ENCODE measurements at places on chromosomes 1 and 21.

DNA sequence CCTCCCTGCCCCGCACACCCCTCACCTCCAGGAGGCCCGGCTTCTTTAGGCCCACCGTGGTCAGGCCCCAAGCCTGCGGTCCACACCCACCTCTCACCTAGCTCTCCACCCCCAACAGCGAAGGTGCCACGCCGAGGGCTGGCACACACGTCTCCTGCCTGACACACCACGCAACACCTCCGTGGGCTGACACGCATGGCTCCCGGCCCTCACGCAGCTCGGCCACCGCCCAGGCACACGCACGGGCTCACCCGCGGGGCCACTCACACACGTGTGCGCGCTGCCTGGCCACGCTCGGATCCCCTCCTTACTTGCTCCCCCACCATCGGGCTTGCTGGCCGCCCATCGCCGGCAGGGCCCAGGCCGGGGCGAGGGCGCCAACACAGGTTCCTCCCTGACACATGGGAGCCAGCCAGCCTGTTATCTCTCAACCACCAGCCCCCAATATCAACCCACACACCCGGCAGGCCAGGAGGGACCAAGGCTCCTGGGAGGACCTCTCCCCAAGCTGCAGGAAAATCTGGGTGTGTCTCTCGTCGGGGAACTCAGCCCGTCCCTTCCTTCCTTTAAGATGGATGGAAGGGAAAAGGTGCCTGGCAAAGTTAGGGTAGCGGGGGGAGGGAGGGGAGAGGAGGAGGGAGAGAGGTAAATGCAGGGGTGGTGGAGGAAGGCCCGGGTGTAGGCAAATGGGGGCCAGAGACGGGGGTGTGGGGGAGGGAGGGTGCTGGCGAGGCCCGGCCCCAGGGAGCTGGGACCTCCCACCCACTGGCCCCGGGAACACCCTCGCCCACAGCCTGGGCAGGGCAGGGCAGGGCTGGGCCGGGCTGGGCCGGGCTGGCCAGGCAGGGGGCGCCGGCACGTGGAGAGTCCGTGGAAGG is 546 bp downstream of the ELOVL1 start:
- no peak for DNase-seq

DNA sequence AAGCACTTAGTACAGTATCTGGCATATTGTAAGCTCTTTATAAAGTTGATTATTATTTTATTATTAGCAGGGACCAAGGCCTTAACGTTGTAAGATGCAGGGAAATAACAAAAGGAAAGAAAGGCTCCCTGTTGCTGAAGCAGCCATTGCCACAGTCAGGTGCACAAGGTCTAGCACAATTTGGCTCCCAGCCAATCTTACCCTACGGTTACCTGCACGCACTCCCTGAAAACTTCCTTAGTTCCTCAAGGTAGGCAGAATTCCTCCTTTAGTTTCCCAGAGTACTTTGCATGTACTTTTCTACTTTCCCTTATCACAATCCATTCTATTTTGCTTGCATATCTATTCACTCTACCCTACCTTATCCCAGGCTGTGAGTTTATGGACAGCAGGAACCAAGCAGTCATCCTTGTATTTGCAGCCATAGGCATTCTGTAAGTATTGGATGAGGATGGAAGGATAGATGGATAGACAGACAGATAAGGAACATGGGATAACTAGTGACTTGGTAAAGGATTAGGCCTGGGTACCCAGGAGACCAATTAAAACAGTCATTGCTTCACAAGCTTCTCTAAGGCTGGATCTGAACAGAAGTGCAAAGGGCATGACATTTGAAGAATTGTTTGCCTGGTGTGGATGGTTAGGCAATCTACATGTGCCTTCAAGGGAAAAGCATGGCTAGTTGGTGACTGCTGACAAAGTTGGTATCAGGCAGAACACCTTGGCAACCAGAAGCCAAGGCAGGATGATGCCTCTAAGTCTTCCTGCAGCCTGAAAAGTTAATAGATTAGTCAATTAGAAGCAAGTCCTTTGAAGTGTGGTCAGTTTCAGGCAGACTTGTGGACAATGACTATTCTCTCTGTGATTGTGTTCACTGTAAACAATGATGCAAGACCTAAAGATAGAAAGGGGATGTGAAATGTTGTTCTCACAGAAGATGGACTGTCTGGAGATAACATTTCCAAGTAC is 20.8 kb upstream of the JAK1 start:
- no peak for DNase-seq

DNA sequence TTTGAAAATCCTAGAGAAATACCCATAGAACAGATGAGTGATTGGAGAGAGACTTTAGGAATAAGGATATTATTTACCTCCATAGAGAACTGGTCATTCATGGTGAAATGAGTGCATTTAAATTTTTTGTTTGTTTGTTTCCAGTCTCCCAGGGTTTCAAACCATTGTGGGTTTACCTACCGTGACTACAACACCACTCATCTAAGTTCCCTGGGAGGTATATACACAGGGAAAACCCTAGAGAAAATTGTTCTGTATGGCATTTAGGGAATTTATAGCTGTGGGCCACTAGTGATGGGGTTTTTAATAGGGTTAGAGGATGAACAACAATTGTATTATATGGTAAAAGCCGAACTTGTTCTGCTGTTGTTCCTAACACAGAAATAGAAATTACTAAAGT is 109.2 kb downstream of the USP25 start:
- no peak for DNase-seq

GRCh38 chr21:31162079-31162699 is 123.9 kb upstream of the KRTAP19-8 start:
- DNase-seq = no peak

GRCh38 chr1:234106032-234106431 is 201.6 kb downstream of the SLC35F3 start:
- peak; percentile 40 for DNase-seq

DNA sequence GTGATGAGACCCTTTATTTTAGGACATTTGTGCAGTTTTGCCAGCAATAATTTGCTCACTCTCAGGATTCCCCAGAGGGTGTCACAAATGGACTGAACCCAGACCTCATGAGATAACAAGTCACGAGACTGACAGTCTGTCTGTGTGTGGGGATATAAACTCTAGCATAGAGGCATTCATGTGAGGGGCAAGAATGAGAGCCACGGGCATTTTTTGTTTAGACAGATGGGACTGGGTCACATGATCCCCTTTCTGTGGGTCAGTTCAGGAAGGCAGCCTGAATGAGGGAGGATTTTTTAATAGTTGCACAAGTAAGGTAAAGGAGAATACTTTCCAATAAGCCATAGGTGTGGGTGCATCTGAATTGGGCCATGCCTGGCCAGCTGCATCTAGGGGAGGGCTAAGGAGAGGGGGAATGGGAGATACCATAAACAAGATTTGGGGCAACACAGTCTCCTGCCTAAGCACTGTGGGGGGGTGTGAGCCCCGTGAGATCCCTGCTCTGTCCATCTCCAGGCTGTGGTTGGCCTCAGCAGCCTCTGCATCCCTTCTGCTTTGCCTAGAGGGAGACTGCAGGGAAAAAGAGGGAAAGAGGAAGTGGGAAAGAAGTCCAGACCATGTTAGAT is 66.6 kb downstream of the NAV1 start:
- DNase-seq = no peak

DNA sequence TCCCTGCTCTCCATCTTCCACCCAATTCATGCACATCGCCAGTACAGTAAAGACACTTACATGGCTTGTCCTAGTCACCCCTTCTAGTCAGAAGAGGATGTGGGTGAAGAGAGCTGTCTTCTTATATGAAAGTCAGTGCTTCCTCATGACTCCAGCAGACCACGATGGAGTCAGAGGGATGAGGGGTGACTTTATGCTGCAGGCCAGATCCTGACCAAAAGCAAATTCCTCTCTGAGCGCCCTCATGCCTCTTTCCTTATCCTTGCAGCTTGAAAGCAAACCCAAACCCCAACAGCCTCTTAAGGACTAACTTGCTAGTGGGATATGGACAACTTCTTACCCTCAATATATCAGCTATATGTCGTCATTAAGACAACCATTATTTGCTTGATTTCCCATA is 348.2 kb upstream of the DUSP10 start:
- DNase-seq = no peak

DNA sequence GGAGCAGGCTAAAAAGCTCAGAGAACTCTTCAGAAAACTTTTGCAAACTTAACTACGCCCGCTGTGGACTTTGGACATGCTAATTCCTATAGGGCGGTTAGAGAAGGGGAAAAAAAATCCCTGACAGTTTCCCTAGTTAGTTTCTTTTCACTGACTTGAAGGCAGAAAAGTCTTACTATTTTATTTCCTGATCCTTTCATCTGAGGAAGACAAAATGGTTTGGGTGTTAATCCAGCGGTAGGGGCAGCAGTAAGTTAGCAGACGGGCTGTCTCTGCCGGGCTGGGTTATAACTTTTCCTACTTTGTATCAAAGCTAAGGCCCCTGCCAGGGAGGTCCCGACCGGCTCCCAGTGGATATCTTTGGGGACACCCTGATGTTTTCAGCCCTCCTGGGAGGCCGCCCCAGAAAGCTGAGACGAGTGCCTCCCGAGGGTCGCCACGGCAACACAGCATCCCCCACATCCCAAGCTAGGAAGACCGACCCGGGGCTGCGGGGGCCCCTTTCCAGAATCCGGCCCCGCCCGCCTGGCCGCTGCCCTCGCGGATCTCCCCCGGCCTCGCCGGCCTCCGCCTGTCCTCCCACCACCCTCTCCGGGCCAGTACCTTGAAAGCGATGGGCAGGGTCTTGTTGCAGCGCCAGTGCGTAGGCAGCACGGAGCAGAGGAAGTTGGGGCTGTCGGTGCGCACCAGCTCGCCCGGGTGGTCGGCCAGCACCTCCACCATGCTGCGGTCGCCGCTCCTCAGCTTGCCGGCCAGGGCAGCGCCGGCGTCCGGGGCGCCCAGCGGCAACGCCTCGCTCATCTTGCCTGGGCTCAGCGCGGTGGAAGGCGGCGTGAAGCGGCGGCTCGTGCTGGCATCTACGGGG is 162.6 kb downstream of the RUNX1 start:
- DNase-seq = no peak

GRCh38 chr1:25100151-25100833 is 132.0 kb downstream of the SYF2 start:
- no peak for DNase-seq

- no peak for DNase-seq
Observed at GRCh38 chr1:230083746-230084407, 16.8 kb downstream of the GALNT2 start.

- no peak for DNase-seq
Observed at GRCh38 chr1:60952612-60953111, 129.7 kb upstream of the NFIA start.

DNA sequence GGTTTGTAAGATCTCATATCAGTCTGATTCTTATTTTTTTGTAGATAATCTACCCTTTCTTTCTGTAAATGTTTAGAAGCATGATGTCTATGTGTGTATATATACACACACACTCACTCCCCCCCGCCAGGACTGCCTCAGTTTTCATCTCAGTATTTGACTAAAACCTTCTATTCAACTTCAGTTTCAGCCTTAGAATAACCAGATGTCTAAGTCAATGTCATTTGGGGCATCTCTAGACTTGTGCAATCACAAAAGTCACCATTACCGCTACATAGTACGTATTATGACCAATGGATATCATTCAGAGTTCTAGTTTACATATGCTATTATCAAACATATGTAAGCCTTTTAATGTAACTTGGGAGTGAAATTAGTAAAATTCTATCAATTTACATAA is 53.3 kb upstream of the BOLA1 start:
- DNase-seq = no peak

- peak; percentile 15 for DNase-seq
Observed at GRCh38 chr1:47894410-47895278, 102.5 kb downstream of the TRABD2B start.

- peak; percentile 68 for DNase-seq
Observed at GRCh38 chr1:55640708-55641473, 425.7 kb upstream of the USP24 start.

DNA sequence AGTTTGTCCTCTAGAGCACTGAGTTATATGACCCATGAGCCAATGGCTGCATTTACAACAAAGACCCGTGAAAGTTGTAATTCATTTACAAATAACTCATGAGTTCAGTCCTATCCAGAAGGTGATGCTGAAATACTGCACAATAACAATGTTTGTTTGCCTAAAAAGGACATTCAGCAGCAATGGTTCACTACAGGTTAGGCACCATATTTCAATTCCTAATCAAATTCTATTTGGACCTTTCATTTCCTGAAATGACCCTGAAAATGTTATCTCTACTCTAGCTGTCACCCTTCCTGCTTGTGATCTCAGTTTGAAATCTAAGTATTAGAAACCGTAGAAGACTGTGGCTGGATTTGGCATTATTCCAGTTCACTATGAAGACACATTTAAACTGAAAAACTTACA is 191.2 kb upstream of the SAMSN1 start:
- no peak for DNase-seq

GRCh38 chr21:23543333-23543732 is 2063.9 kb downstream of the MRPL39 start:
- peak; percentile 33 for DNase-seq

DNA sequence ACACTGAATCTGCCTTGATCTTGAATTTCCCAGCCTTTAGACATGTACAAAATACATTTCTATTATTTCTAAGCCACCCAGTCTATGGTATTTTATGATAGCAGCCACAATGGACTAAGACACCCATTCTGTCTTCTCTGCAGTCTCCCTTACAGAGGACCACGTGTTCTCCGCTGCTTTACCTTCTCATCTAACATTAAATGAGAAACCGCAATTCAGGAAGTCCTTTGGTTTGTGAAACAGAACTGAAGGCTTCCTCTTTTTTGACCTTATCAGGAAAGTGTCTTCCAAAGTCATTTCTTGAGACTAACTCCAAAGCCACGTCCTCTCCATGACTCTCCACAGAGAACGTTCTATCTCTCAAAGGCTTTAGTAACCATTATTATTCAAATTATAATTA is 560.1 kb downstream of the OMA1 start:
- DNase-seq = no peak

DNA sequence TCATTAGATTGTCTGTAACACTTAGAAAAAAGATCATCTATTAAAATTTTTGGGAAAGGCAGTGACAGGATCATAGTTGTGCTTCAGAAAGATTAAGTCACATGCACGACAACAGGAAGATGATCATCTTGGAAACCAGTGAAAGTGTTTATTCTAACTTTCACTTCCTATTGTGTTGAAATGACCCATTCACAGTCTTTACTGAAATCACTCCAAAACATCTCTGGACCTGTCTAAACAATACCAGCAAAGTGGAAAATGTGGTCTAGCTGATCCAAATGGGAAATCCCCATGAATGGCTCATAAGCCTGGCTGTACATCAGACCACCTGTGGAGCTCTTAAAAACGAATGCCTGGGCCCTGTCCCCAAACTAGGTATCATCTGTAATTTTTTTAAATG is 111.1 kb upstream of the ETV3 start:
- DNase-seq = no peak

DNA sequence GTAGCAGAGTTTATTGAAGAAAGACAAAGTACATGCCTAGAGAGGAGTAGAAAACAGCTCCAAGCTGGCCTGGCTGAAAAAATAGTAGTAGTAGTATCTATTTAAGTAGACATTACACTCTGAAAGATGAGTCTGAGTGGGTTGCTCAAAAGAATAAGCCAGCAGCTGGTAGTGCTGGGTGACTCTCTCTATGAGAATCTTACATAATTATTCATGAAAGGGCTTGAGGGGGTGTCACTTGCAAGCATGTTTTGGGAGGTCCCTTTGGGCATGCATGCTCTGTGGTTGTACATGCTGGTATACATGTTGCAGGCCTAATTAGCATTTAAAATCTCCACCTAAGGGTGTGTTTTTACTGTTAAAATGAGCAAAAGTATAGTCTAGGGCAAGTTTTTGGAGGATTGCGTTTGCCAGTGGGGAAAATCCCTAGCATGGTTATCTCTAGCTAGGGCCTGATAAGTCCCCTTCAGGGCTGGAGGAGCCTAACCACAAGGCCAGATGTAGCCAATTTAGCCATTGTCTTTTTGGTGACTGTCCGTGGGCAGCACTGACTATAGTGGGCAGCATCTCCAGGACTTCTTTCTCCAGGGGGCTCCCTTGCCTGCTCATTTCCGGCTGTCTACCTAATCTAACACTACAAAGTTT is 11.0 kb upstream of the FCGR2A start:
- no peak for DNase-seq

Measured in BE2C (cell line).